Right cardiac atrium (tissue), 5 donors: ENCODE measurements at places on chromosomes 7 and 10. TPM values are rescaled to one million over a fixed set of nuclear protein-coding genes. Genes with fewer than 3 reads are reported as not detected.

DNA sequence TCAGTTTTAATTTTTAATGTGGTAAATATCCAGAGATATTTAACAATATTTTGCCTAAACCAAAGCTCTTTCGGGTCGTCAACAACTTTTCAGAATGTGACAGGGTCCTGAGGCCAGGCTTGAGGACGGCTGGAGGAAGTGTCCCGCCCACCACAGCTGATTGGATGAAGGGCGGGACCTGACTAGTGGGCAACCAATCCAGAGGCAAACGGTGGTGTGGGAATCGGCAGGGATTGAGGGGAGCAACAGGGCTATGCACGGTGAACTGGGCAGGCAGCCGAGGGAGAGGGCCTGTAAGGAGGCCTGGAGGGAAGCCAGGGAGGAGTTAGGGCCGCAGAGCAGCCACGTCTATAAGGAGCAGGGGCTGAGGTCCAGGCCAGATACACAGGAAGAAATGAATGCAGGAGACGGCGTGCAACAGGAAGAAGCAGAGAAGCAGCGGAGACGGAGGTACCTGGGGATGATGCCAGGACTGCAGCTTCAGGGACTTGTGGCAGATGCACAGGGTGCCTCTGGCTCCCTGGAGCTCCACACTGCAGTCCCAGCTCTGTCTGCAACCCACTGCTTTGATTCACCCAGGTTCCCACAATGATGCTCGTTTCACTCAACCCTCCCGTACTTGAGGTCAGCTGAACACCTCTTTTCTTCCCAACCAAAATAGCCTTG, 46.1 kb upstream of the ZMIZ1 start:
- peak; percentile 83 for DNase-seq

POM121 gene
- total RNA-seq: 29.5 TPM

DNA sequence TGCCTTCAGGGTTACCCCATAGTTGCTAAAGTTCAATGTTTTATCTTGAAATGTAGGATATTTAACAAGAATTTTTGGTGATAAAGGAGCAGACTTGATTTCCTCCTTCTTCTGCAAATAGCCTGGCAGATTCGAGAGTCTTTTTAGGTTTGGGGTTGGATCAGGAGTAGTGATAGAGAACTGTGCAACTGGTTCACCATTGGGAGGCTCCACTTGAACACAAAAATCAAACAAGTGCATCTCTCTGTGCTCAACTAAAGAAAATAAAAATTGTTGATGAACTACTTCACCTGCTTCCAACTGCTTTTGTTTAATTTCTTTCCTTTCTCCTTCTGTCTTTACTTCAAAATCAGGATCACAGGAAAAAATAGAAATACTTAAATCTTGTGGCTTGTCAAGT, 58.5 kb downstream of the MACC1 start:
- DNase-seq: no peak

GRCh38 chr10:114516356-114516755, 112.1 kb upstream of the AFAP1L2 start:
- DNase-seq: no peak

DNA sequence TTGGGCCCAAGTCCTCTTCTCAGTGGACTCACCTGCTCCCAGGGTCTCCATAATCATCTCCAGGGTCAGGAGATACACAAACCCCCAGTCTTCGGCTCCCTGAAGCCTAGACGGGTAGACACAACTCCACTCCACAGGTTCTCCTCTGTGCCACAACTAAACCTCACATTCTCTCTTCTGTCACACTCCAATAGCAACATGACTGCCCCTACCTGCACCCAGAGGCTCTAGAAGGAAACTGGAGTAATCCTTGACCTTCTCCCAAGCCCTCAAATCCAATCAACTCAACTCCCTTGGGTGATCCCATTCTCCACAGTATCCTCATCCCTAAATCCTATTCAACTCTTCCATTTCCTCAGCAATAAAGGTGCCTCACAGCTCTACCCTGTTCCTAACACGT, 16.2 kb downstream of the HNRNPF start:
- no peak for DNase-seq

DMBT1 gene
- 0.12 TPM for total RNA-seq

GRCh38 chr10:51230887-51231585, 156.7 kb downstream of the PRKG1 start:
- no peak for DNase-seq

- no peak for DNase-seq
Observed at GRCh38 chr10:113420733-113421675, 131.8 kb upstream of the HABP2 start.

OR2A42 gene
- not detected for total RNA-seq

TAF3 gene
- total RNA-seq: 10.2 TPM

DNA sequence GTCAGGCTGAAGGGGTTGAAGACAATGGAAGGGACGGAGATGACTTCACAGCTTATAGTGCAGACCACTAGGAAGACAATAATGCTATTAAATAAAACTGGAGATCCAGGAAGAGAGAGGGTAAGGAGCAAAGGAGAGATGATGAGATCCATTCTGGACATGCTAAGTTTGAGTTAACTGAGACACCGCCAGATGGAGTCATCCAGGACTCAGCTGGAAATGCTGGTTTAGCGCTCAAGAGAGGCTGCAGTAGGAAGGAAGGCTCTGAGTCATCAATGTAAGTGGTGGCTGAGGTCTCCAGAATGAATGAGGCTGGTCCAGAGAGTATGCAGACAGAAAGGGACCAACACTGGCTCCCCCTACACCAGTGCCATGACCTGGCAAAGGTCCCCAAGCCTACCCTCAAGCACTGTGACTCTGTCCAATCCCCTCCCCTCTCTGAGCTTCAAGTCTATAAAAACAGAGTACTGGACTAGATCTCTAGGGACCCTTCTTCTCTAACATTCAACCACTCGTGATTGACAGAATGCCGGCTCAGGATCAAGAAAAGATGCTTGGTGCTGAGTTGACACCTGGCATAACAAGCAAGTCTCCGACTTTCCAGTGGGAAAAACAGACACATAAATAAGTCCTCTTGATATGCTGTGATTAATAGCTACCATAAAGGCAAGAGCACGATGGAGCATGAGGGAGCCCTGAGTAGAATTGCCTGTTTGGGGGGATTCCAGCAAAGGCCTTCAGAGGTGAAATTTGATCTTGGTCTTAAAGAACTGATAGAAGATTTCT, 8.9 kb downstream of the GFRA1 start:
- DNase-seq: no peak

DNA sequence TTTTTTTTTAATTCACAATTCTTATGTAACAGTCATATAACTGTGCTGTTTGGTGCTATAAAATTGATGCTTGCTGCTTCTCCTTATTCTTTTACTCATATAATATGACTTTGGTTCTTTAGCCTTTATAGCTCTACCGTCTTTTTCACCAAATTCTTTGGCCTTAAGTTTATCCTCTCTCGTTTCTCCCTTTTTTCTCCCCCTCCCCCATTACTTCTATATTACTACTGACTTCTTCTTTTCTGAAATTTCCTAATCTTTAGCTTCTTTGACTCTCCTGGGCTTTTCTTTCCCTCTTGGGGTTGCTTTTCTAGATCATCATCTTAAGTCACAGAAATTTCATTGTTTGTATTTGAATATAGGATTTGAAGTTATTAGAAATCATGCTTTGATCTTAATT, 3.8 kb downstream of the BCCIP start:
- DNase-seq: no peak

DNA sequence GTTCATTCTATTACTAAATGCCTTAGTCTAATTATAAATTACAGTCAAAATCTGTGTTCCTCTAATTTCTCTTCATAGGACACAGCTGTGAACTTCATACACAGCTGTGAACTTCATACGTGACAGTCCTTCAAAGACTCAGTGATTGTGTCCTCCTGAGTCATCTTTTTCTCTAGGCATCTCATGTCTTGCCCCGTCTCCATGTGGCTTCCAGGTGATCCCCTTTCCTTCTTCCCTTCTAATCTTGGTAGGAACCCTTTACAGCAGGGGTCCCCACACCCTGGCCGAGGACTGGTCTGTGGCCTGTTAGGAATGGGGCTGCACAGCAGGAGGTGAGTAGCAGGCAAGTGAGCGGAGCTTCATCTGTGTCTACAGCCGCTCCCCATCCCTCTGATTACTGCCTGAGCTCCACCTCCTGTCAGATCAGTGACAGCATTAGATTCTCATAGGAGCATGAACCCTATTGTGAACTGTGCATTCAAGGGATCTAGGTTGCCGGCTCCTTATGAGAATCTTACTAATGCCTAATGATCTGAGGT, 14.0 kb upstream of the EIF5AL1 start:
- DNase-seq: no peak

DNA sequence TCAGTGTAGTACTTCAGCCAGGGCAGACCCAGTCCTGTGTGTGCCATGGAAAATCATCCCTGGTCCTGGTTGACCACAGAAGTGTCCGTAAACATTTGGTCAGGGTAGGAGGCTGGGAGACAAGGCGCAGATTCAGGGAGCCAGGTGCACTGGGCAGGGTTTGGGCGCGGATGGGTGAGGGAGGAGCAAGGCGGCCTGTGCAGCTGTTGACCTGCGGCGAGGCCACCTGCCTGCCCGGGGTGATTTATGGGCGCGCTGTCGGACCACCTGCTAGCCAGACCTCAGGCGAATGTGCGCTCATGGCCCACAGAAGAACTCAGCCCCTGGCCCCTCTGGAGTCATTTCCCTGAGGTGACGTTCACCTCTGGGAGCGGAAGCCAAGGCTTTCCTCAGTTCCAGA, 6.6 kb downstream of the SFRP5 start:
- no peak for DNase-seq

DNA sequence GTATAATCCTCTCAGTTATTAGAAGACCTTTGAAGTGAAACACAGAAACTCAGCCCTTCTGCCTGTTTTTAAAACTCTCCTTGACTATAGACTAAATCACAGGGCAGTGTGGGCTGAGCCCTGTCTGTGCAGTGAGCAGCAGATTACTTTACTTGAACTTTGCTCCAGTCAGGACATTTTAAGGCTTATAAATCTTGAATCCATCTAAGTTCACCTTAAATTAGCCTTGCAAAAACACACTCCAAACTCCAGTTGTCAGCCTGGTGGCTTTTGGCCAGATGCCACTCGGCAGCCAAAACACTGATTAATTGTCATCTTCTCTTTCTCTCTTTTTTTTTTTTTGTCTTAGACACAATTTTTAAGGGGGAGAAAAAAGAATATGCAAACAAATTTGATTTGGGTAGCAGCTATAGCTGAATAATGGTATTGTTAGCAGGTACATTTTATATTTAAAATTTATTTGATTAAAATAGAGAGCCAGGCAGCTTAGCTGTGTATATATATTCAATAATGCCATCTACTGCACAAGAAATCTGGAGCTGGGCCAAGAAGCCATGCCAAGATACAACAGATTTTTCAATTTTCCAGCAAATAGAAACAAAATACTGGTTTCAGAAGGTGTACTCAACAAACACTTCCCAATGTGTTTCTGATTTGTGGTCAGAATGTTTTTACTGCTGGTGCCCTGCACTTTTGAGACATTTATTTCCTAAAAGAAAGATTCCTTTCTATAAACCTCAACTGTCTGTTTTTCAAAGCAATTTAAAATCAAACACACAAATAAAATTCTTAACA, 247.7 kb downstream of the TFEC start:
- no peak for DNase-seq

- no peak for DNase-seq
Observed at GRCh38 chr10:103241262-103242011, 4.2 kb upstream of the RPEL1 start.

PRKG1 gene
- total RNA-seq: 45.5 TPM

DNA sequence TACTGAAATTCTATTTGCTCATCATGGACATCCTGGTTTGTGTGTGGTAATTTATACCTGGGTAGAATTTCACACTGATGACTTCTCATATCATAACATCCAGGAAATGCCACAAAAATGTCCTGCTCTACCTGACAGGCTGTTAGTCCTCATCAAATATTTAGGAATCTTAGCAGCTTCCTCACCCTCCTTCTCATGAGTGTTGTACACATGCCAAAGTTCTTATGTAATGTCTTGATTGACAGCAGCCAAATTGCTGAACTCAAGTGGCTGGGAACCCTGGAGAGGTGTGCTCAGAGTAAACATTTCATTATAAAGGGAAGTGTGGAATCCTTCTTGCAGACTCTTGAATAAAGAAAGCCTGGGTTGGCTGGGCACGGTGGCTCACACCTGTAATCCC, 8.9 kb downstream of the EEPD1 start:
- no peak for DNase-seq

GRCh38 chr10:101230183-101230917, 1.1 kb upstream of the LBX1 start:
- DNase-seq: no peak

DNA sequence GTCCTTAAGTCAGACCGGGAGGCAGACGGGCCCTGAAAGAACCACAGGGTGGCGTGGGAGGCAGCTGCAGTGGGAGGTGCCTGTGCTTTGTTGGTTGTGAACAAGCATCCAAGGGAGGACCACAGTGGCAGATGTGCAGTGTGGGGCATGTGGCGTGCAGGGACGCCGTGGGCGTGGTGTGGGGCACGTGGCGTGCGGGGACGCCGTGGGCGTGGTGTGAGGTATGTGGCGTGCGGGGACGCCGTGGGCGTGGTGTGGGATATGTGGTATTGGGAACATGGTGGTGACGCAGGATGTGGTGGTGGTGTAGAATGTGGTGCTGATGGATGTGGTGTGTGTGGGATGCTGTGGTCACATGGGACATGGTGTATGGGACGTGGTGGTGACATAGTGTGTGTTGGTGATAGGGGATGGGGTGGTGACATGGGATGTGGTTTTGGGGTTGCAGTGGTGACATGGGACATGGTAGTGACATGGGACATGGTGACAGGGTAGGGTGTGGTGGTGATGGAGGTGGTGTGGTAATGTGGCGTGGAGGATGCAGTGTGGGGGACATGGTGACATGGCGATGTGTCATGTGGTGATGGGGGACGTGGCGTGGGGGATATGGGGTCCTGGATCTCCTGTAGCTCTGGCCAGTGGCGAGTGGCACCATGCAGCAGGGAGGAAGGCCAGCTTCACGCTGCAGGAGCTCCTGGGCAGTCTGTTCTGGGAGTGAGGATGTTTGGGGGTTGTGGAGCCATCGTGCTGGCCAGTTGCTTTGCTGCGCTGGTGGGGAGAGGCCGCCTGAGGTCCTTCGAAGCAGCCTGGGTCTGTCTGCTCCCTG, 78.8 kb downstream of the INPP5A start:
- no peak for DNase-seq

DNA sequence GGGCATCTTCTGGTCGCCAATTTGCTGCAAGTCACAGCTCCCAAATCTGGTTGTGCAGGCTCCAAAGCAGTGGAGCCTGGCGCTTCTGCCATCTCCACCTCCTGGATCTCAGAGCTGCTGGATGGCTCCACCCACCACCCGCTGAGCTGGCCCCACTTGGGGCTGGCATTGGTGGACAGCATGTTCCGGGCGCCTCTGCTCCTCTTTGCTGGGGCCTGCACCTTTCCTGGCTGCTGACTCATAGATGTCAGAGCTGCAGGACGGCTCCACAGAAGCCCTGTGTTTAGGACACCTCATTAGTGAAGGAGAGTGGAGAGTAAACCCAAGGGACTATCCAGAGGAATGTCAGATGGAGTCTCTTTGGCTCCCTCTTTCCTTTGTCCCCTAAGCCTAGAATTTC, 27.4 kb downstream of the MAPK8 start:
- DNase-seq: peak; percentile 64
